ENCODE measurements at places on chromosomes 13 and 19.

DNA sequence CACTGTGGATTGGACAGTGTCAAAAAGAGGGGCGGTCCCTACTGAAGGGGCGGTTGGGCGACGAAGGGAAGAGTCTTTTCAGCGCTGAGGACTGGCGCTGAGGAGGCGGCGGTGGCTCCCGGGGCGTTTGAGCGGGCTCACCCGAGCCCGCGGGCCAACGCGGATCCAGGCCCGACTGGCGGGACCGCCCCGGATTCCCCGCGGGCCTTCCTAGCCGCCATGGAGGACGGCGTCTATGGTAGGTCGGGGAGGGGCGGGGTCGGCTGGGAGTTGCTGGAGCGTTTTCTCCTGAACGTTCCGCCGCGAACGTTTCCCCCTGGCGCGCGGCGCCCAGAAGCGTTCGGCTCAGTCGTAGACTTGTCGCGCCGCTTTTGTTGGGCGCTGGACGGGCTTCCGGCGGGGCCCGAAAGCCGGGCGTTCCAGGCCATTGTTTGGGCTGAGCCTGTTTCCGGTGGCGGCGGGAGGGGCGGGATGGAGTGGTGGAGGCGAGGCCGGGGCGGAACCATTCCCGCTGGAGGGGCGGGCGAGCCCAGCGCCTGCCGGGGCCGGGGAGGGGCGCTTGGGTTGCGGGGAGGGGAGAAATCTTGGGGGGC, at the start of gene CYTH2:
CYTH2 (plus strand) TSS at position 81 of the 593 bp plus-strand sequence; CDS start at position 220, 139 bp downstream.
- DNase-seq: no peak

GRCh38 chr13:42063105-42063504, 14.7 kb downstream of the DGKH start:
- DNase-seq: no peak

GRCh38 chr13:25490236-25490635, 118.5 kb downstream of the ATP8A2 start:
- no peak for DNase-seq

GRCh38 chr13:113116206-113116800, 6.3 kb upstream of the F10 start:
- DNase-seq: no peak

DNA sequence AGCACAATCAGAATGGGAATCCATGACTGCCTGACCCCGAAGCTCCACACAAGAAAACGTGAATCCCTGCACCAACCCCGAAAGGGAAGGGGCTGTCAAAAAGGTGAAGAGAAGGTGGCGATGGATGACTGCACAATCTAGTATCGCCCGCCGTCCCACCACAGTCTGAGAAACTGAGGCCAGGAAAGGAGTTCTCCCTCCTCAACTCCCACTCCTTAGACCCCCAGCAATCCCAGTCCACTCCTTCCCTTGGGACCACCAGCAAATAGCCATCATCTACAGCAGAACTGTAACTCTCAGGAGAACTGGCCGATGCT, 451 bp downstream of the NOSIP start:
- DNase-seq: no peak

DNA sequence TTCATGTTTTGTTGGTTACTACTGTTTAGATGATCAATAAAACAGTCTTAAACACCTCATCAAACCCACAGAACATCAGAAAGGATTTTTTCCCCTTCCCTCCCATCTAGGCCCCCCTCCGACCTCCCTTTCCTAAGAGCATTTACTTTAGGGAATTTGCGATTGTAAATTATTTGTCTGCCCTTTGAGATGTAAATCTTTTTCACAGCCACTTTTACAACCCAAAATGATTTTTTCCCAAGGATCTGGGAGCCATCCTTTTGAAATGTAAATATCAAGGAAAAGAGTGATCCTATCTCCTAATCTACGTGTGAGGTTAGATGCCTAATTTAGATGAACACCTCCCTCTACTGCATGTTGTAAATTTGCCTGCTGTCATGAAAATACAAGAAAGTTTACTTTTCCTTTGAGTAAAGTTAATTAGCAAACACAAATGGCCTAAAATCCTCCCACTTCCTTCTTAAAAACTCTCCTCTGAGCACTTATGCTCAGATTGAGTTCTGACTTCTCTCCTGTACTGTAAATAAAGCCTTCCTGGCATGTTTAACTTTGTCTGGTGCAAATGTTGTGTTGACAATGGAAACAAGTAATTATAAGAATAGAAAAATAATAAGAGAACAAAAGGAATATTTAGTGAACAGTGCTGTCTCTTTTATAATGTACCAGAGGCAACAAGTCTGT, 1646.9 kb upstream of the SPRY2 start:
- no peak for DNase-seq

DNA sequence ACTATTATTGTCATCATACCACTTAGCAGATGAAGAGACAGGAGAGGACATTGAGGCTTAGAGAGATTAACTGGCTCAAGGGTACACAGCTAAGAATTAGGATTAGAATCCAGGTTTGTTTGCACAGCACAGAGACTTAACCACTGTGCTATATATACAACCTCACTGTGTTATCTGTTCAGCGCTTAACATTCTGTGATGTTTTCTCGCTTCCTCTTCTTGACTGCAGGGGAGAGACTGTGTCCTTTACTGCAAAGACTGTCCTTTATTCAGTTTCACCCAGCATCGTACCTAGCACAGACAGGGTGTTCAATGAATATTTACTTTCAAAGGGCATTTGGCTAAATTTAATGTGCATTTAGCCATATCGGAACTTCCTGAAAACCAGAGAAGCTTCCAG, 54.9 kb upstream of the PCDH8 start:
- no peak for DNase-seq

DNA sequence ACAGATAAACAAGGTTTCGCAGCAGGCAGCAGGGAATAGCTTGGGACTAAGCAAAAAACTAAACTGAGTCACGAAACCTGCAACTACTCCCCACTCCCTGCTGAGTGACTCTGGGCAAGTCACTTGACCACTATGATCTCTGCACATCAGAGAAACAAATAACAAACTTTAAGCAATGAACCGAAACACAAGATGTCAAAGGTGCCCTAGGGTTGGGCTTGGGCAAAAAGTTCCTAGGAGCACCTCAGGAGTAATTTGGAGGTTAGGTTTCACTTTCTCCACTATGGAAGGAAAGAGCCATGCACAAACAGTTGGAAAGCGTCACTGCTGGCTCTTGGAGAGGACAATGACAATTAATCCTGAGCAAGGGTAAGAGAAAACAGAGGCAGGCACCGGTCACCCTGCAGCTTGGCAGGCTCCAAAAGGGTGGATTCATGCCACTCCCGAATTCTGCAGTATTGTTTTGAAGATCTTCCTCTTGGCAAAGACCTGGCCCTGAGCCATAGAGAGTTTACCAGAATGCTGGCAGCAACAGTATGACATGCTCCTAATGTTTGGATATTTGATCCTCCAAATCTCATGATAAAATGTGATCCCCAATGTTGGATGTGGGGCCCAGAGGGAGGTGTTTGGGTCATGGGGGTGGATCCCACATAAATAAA, 60.3 kb downstream of the CRYL1 start:
- DNase-seq: no peak

- no peak for DNase-seq
These were observed 2.0 kb downstream of the FBL start for GRCh38 chr19:39843919-39844793.

GRCh38 chr19:54877471-54877870, 3.4 kb downstream of the FCAR start:
- no peak for DNase-seq

DNA sequence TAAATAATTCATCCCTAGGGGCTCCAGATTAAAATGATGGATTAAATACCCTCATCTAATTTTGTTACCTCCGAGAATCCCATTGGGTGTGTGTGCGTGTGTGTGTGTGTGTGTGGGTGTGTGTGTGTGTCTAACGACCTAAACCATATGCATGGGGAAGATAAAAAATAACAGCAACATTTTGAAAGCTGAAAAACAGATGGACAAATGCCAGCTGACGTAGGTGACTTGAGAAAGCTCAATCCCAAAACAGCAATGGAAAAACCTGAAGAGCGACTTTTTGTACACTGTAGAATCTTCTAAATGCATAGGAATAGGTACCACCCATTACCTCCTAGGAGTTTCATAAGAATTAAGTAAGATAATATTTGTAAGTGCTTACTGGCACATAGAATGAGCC, 8.7 kb upstream of the RPL21 start:
- no peak for DNase-seq
